ENCODE measurements at places on chromosomes 1 and 21.

DNA sequence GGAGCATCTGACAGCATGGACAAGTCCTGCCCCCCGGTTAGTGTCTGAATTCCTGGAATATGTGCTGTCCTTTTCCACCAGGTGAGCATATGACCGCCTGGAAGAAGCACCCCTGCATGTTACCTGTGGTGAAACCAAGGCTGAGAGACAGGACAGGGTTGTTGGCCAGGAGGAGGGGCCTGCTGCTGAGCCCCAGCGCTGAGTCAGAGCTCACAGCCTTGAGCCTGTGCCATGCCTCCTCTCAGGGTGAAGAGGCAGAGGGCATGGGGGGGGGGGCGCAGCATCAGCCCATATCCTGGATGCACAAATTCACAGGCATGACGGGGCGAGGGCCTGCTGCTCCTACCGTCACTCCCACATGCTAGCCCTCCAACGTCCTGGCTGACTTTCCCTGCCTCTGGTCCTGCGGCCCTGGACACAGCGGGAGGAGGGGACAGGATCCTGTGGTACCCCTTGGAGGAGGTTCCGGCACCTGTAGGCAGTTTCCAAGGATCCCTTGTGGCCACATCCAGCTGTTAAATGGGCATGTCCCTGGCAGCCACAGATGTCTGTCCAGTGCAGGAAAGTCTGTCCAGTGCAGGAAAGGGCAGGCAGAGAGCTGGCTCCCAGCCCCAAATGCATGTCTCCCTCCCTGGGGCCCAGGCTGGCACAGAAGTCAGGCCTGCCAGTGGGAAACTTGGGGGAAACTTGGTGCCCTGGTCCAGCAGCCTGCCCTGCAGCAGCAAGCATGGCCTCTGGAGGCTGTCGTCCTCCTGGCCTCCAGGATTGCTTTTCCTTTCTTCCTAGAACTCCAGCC, 23.9 kb downstream of the TTC34 start:
- no peak for DNase-seq

- peak; percentile 14 for DNase-seq
Measured at GRCh38 chr21:26842974-26843932, 2.0 kb downstream of the ADAMTS1 start.

DNA sequence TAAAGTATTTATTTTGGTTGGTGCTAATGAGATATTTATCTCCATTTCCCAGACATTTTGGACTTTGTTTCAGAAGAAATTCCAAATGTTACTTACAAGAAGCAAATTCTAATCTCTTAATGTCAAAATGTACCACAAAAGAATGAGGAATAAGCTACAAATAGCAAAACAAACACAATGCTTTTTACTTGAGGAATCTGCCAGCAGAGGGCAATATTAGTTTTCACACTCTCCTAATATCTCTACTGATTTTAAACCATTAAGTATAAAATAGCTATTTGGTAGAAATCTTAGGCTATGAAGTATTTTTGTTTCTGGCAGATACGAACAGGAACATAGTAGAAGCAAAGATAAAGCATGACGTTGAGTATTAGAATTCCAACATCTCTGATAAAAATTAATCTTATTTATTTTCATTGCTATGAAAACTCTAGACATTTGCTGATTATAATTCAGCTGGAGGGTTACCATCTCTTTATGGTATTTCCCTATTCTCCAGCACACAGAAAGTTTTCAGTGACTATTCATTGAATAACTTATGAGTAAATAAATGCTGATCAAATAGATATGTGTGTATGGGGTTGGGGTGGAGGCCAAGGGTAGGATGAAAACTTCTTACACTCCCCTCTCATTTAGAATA, 13.4 kb upstream of the HMCN1 start:
- DNase-seq, result no peak

- no peak for DNase-seq
Measured at GRCh38 chr1:43220905-43221778, 48.6 kb upstream of the TMEM125 start.

- DNase-seq, result no peak
Measured at GRCh38 chr1:156001021-156001661, 19.6 kb downstream of the SSR2 start.

DNA sequence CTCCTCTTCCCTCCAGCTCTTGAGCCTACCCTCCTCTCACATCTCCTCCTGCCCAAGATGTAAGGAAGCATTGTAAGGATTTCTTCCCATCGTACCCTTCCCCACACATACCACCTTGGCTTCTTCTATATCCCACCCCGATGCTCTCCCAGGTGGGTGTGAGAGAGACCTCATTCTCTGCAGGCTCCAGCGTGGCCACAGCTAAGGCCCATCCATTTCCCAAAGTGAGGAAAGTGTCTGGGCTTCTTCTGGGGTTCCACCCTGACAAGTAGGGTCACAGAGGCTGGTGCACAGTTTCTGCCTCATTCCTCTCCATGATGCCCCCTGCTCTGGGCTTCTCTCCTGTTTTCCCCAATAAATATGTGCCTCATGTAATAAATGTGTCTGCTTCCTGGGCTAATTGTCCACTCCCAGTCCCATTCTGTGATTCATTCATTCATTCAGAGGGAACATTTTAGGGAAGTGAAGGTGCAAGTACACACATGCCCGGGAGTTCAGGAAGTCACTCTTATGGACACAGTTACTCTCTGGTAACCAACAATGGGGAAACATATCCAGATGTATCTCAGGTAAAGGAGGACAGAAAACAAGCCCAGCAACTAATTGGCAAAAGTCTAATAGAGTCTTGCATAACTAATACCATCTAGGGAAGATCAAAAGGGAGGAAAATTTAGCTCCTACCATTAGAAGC, 1.9 kb downstream of the SPRR4 start:
- DNase-seq, result no peak

DNA sequence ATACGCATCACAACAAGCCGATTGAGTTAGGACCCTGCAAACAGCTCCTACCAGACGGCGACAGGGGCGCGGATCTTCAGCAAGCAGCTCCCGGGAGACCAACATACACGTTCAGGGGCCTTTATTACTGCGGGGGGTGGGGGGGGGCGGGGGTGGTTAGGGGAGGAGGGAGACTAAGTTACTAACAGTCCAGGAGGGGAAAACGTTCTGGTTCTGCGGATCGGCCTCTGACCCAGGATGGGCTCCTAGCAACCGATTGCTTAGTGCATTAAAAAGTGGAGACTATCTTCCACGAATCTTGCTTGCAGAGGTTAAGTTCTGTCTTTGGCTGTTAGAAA, 162.0 kb downstream of the RUNX1 start:
- DNase-seq, result peak; percentile 41

DNA sequence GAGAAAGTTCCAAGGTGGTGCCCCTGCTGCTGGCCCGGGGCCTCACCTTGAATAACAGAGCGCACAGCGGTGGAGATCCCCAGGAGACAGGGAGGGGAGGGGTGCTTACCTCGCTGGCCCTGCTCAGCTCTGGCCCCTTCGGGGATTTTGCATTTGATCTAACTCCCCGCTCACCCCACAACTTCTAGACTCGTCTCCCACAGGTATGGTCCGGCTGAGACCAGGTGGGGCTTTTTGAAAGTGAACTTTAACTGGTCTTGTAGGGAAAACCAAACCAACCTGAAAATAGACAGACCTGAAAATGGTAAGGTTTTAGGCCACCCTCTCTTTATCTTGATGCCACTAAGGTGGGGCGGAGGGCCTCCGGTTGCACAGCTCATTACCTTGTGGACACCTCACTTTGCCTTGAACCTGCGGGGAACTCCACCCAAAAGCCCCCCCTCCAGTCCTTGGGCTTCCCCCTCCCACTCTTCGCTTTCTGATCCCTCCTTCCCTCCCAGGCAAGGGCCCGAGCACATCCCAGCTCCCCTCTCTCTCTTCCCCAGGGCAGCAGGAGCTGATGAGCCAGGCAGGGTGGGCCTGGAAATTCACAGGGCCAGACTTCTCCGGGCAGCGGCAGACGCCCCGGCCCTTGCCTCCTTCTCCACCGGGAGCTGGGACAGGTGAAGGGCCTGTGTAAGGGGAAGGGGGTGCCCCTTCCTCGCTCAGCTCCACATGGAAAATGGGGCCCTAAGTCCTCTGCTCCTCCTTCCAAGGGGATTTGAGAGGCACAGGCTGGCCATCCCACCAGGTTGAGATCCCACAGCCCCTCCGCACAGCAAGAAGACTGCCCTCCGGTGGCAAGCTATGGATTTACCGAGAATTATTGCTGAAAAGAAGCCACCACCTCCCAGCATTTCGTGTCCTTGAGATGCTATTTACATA, 16.1 kb downstream of the TNFRSF8 start:
- DNase-seq, result peak; percentile 25

- no peak for DNase-seq
Measured at GRCh38 chr1:228062085-228062791, 20.3 kb upstream of the ARF1 start.

DNA sequence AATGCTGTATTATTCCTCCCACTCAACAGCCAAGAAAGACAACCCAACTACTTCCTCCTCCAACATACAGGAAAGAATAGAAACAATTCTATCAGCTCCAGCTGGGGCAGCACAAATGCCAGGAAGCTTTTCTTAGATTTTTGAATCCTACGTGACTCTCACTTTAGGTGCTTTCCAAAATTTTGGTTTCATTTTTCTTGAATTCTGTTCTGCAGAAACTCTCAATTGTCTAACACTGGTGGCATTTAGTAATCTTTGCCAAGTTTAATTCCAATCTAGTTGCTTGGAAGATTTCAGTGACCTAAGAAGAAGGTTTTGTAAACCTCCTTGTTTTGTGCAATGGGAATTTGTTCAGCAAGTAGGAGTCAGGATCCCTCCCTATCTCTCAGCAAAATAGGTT, 37.1 kb upstream of the DOCK7 start:
- no peak for DNase-seq

DNA sequence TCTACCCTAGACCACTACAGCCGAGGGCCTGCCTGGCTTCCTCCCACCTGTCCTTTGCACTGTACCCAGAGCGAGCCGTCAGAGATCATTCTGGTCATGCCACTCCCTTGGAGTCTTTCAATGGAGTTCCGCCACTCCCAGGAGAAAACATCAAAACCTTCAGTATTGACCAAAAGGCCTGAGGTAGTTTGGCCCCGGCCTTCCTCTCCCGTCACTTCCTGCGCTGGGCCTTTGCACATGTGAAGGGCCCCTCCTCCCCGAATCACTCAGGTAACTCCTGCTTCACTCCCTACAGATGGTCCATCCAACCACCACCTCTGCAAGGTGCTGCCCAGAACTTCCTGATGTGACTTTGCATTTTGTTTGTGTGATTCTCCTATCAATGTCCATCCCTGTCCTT, 26.6 kb downstream of the UBE2G2 start:
- DNase-seq, result no peak

DNA sequence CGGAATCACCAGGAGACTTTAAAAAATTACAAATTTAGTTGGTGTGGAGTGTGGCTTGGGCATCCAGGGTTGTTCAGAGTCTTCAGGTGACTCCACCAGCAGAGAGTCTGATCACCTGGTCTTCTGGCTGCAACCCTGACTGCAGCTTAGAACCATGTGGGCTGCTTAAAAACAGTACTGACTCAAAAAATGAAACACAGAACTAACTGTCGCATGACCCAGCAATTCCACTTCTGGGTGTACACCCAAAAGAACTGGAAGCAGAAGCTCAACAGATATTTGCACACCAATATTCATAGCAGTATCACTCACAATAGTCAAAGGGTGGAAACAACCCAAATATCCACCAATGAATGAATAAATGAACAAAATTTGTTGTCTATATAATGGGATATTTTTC, 17.3 kb downstream of the TLR5 start:
- DNase-seq, result no peak

DNA sequence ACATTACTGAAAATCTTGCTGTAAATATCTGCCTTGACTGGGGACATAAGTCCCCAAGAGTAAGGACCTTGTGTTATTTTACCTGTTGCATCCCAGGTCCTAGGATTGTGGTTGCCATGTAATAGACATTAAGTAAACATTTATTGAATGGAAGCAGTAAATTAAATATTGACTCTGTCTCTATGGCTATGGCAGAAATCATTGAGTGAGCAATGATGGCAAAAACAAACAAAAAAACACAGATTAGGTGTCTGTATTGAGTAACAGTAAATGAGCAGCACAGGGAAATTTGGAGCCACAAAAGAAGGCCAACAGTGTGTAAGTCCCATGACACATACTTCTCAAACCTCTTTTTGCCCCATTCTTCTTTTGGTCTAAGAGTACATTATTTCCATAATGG, 240.4 kb downstream of the NFIA start:
- no peak for DNase-seq

GRCh38 chr1:204711103-204711946, 25.8 kb upstream of the LRRN2 start:
- DNase-seq, result no peak

DNA sequence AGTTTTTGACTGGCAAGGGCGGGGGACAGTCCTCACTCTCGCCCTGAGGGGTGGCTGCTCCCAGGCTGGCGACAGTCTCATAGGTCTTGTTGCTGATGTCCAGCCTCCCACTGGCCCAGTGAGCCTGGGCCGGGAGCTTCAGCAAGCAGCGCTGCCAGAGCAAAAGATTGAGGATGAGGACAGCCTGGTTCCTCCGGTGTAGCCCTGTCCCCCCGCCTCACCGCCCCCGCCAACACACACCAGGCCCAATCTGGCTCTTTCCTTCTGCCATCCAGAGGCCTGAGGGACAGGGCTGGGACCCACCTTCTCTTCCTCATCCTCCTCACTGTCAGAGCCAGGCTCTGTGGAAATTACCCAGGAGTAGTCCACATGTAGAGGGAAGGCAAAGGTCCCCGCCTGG, 8.6 kb upstream of the TCEA3 start:
- DNase-seq, result no peak

All from SW 1271 (cell line).